ENCODE measurements at places on chromosomes 2 and 18.
A peak's percentile ranks its signal among the peaks of the same experiment; 100 is the strongest.

- no peak for DNase-seq
Observed at GRCh38 chr2:191038741-191039140, 24.8 kb upstream of the STAT1 start.

DNA sequence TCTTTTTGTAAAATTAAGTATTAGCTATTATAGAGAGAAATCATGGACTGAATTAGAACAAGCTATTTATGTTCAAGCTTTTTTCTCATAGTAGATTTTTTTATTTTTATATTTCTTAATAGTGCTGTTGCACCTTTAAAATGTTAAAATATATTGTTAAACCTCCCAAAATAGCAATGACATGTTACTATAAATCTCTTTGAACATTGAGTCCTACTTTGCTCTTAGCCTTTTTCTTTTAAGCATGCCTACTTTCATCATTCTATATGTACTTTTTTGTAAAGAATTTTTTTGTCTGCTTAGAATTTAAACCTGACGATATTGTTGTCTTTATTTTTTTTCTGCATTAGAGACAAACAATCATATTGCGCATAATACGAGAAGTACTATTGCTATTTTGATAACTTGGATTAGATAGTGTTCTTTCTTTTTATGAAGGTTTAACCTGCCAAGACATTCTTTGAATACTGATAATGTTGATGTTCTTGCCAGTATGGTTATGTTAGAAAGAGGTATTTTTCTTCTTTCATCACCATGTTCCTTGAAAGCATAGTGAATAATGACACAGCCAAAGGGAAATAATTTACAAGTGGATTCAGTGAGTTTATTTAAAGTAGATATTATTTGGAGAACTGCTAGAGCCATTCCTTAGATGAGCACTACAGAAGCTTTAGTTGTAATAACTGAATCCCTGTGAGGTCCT is 40.6 kb downstream of the PMS1 start:
- no peak for DNase-seq

DNA sequence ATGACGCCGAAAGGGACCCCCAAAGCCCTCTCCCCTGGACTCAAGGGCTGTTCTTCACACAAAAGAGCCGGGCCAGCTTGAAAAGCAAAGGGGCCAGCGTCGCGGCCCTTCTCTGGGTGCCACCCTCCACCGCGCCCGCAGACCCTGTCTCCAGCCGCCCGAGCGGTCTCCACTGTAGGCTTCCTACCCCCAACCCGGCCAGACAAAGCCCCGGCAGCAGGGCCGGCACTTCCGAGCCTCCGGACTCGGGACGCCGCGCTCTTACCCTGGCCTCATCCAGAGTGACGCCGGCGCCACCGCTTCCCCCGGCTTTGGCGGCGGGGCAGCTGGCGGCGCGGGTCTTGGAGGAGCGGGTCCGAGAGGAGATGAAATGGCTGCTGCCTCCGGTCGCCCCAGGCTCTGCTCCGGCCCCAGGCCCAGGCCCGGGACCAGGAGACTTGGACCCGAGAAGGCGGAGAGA is 603 bp downstream of the ATAD2B start:
- DNase-seq: peak; percentile 41

GRCh38 chr2:9975805-9976447 is 24.4 kb downstream of the GRHL1 start:
- DNase-seq: no peak

DNA sequence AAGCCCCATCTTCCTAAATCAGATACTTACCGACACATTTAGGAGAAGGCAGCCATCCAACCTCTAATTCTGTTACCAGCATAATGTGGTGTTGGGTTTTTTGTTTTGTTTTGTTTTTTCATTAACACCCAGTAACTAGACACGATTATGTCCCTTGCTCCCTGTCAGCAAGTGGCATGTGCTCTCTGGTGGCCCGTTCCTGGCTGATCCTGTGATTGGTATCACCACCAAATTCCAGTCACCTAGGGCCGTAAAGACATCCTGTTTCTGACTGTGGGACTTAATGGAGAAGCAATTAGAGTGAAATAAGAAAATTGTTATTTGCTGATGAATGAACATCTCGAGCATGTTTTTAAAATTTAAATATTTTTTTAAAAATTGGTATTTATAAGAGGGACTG is 5.9 kb upstream of the DLX1 start:
- DNase-seq: no peak

DNA sequence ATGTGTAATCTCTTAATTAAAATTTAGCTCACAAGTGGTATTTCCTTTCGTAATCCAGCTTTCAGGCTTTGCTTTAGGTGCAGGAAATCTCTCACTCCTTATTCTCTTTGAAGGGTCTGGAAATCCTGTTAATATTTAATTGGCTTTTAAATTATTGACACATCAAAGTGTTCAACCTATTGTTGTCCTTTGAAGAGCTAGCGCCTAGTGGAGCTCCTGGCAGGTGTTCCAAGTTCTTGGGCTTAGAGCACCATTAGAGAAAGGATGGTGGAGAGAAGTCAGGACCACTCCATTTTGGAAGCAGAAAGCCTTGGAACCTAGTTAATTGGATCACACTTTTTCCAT is 92.4 kb downstream of the CABLES1 start:
- DNase-seq: no peak

DNA sequence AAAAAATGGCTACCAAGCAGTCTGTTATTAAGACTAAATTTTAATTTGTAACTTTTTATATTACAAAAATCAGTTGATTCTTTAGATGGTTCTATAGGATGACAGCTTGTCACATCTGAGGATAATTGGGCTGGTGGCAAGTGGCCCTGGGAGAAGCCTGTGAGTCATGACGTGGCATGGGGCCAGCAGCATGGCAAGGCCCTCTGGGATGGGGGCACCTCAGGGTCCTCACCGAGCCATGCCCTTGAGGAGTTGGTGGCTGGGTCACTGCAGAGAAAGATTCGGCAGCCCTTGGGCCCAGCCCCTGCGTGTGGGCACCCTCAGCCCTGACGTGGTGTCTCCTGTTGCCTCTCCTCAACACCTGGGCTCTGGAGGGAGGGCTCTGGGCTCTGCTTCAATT is 49.7 kb downstream of the STK25 start:
- peak; percentile 21 for DNase-seq

- no peak for DNase-seq
Observed at GRCh38 chr2:59961746-59962145, 591.7 kb downstream of the BCL11A start.

DNA sequence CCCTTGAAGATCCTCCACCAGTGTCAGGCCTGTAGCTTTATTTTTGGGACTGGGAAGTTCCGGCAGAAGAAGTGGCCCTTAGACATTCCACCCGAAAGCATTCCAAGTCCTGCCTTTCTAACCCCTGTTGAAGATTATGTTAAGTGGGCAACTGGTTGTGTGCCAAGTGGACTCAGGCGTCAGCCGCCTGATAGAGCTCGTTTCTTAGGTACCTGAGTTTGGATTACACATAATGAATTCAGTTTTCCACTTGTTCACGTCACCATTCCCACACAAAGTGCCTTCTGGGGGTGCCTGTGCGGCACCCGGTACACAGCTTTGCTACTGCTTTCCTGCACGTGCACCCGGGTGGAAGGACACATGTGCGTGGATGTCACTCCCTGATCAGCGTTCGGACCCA is 156.5 kb downstream of the PTGR3 start:
- DNase-seq: no peak

- DNase-seq: peak; percentile 68
Observed at GRCh38 chr2:99489063-99489760, 605 bp downstream of the REV1 start.

DNA sequence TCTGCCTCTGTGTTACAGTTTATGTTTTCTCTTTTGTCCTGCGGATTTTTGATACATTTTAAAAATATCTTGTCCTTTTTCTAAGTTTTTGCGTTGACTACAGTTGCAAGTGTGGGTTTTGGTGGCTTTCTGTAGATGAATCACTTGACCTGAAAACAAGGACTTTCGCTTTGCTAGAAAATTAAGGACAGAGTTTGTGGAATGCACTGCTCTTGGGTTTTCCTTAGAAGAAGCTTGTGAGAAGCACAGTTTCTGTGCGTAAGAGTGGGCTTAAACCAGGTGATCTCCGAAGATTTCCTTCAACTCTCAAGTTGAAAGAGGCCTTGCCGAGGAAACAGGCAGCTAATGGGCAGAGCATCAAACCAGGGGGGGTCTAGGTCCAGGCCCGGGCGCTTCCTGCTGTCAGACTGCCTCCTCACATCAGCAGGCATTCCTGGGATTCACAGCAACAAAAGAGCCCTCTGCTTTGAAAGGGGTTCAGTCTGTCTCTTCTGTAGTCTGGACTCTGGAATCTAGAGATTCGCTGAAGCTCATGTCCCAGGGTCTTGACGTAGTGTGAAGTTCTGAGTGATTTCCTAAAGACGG is 17.3 kb downstream of the NCK2 start:
- no peak for DNase-seq

GRCh38 chr2:148533685-148534084 is 110.9 kb upstream of the EPC2 start:
- no peak for DNase-seq

DNA sequence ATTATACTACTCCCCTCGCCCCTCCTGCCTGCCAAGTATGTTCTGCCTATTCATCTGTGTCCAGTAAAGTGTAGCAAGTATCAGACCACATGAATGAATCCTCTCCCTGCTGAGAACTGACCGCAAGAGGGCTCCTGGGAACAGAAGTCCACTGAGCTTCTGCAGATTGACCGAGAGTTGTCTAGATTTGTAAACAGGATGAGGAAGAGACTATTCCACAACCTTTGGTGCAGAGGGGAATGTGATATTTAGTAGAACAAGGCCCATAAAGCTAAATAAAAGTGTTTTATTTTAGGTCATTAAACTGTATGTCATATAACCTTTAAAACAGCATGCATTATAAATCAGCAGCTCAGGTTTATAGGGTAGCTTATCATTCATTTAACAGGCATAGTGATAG is 377.0 kb downstream of the DCC start:
- peak; percentile 63 for DNase-seq

GRCh38 chr2:110126906-110127305 is 11.3 kb upstream of the MALL start:
- no peak for DNase-seq

DNA sequence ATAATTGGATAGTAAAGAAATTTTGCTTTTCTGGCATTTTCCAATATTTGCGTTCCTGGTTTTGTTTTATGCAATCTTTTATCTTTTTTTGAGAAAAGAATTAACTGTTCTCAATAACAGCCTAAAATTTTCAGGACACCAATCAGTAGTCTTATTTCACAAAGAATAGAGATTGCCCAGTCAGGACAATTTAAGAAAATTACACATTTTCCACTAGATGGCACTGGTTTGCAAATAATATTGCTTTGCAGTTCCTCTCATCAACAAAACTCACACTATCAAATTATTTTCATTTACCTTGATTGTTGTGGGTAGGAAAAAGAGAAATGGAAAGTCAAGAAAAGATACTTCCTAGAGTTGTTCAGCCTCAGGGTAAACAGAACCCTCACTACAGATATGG is 2.4 kb upstream of the RBM45 start:
- peak; percentile 70 for DNase-seq

- DNase-seq: peak; percentile 15
Observed at GRCh38 chr18:27685807-27686412, 491.0 kb downstream of the CDH2 start.

DNA sequence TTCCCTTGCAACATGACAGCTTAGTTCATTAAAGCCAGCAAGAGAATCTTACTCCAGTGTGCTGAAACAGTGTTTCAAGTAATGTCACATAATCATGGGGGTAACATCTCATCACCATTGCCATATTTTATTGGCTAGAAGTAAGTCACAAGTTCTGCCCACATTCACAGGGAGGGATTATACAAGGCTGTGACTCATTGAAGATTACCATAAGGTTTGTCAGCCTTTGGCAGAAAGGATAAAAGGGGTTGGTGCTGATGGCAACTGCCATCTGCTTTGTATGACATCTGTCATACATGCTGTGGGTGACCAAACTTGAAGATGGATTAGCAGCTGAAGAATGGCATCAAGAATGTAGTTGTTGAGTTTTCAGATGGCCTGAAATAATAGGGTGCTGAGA is 61.2 kb downstream of the KCNE4 start:
- DNase-seq: no peak

DNA sequence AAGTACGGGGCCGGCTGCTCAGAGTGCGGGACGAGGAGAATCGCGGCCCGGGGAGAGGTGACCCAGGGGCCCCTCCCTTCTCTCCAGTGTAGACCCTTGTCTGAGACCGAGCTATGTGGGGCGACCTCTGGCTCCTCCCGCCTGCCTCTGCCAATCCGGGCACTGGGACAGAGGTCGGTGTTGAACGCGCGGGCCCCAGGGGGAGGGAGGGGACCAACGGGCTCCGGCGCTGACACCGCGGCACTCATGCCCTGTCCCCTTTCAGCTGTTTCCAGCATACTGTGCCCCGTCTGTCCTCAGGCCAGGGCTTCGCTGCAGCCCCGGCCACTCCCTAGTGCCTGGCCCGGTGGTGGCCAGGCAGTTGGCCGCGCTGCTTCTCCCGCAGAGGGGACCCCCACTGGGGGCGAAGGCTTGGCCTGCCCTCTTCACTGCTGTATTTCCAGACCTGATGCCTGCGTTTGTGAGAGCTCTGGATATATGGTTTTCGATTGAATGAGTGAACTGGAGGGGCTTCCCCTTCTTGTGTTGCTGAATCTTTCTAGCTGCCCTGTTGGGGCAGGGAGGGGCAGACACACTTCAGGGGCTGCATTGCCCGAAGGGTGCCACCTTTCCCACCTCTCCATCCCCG is 809 bp downstream of the DBI start:
- peak; percentile 51 for DNase-seq

GRCh38 chr2:113979191-113980128 is 89.6 kb downstream of the ACTR3 start:
- DNase-seq: no peak

- no peak for DNase-seq
Observed at GRCh38 chr18:77111951-77112746, 20.4 kb downstream of the MBP start.

DNA sequence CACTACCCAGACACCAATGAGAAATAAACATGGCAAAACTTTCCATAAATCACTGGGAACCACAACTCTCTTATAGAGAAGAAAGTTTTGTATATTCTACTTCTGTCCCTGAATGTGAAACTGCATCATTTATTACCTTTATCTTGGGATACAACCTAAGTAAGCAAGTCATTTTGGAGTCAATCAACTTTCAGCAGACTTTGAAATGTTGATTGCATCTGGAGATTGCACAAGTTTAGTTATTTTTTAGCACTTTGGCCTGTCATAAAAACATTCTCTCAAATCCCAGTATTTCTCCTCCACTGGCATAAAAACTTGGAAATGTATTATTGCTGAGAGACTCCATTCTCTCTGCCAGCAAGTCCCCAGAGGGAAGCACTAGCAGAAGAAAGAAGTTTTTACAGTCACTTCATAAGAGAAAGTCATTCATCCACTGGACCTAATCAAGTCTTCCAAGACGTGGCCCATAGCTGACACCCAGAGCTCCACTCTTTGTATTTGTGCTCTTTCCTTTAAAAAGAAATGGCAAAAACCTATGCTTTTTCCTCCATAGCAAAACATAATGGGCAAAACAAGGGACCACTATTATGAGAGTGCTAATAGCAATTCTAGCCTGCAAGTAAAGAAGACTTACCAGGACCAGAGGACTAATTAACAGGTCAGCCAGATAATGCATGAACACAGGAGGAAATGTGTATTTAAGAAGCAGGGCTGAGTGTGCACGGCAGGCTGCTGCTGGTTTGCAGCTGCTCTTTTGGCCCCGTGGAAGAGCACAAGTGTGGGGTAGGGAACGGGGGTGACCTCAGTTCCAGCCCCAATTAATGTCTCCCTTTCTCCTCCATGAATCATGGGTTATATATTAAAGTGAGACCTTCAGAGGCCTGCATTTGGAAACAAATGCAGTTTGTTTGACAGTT is 171.5 kb downstream of the INO80D start:
- DNase-seq: no peak

GRCh38 chr2:59912042-59912441 is 641.4 kb downstream of the BCL11A start:
- no peak for DNase-seq

GRCh38 chr2:214591366-214591765 is 180.5 kb downstream of the VWC2L start:
- DNase-seq: no peak
